Stimulated activated CD8-positive, alpha-beta memory T cell treated with anti-CD3 and anti-CD28 coated beads, Interleukin-12 subunit alpha, Interleukin-12 subunit beta, amount 100 ng/mL, for 1 hour (primary cell): ENCODE measurements at places on chromosomes 13 and 19.

- DNase-seq, result peak; percentile 36
Observed at GRCh38 chr19:45667620-45668341, at the start of gene GIPR. Gene GIPR (plus strand): TSS chr19:45668221. CDS start chr19:45669521, 1,300 bp downstream.

GRCh38 chr13:102707467-102707866 lies 12.6 kb upstream of the METTL21C start:
- no peak for DNase-seq

DNA sequence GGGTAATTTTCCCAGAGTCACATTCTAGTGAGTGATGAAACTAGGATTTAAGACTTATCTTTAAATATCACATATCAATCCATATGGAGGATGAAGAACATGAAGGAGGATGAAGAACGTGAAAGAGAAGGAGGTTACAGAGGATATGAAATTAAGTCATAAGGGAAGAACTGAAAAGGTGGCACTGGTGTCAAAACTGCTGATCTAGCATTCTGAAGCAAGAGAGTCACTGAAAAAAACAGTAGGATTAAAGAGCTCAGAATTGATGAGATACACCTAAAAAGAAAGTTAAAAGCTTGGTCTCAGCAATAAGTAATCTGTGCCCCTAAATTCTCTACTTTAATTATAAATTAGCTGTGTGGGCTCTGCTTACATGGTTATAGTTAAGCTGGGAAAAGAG lies 156.5 kb downstream of the KCTD12 start:
- no peak for DNase-seq

DNA sequence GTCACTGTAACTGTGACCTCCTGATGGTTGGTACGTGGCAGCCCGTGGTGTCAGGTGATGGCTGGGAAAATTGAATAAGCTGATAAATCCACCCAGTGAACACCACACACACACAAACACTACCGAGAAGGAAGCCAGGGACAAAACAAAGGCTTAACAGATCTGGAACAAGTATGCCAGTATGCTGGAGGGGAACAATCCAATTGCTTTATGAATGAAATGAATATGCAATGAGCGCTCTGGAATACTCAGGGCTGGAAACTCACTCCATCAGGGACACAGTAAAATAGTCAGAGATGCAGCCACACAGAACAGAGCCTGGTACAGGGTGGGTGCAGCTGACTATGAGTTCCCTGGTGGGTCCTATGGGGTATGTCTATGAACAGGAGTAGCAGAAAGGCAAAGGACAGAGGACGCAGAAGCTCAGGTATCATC lies 16.7 kb downstream of the TMTC4 start:
- DNase-seq, result no peak

GRCh38 chr13:52345048-52345447 lies 60.9 kb downstream of the THSD1 start:
- no peak for DNase-seq

- peak; percentile 12 for DNase-seq
Observed at GRCh38 chr19:8017808-8018207, 12.4 kb upstream of the ELAVL1 start.

DNA sequence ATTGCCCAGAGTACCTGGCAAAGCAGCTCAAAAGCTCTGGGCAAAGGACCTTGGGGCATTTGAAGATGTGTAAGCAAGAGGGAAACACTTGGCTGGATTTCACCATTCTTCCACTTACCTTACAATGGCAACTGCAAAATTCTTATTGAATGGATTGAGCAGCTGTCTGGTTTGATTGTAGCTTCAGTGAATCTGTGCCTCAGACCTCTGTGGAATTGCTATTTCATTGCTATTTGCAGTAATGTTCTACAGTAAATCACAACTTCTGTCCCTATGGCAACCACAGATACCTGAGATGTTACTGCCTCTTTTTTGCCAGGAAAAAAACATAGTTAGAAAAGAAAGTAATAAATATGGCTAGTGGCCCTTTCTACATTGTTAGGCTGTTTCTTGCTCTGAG lies 519.5 kb downstream of the SUCLA2 start:
- no peak for DNase-seq

DNA sequence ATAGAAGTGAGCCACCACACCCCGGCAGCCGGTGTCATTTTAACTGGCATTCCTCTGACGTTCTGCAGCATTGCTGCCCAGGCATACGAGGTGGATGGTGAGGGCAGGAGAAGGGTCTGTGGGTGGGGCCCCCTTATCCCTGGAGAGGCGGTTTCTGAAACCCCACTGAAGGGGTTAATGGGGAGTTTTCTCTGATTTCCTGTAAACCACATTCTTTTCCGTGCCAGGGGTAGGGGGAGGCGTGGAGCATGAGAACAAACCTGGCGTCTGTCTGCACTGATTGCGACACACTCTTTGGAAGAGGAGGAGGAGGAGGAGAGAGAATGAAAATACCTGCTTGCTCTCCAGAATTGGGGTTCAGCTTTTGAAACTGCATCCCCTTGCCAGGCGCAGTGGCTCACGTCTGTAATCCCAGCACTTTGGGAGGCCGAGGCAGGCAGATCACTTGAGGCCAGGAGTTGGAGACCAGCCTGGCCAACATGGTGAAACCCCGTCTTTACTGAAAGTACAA lies 2.7 kb upstream of the C3 start:
- DNase-seq, result no peak

DNA sequence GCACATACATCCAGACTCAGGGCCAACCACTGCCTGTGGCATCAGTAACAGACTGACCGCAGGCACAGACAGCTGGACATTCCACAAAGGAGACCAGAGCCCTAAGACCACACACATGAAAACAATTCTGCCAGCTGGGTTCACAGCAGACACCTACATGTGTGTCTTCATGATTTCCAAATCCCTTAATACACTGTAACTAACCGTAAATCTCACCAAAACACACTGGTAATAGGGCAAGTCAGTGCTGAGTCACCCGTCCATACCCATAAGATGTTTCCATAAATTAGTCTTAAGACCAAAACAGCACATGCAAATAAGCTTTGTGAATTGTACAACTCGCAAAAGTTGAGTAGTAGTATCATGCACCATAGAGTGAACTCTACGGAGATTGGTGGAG lies 65.4 kb downstream of the TUBGCP3 start:
- DNase-seq, result no peak

DNA sequence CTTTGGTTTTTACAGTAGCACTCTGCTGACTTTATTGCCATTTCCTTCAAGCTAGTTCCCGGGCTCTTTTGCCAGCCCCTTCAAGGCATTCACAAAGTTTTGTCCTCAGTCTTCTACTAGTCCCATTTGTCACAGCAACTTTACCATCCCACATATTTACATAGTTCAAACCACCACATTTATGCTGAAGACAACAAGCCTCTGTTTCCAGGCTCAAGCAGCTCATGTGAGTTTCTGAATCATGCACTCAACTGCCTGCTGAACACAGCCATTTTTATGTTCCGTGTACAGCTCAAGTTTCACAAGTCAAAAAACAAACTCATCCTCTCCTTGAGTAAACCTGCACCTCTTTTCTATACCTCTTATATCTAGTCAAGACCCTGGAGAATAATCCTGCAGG lies 977.0 kb upstream of the SLC10A2 start:
- DNase-seq, result no peak

- no peak for DNase-seq
Observed at GRCh38 chr13:88651531-88651930, 980.4 kb downstream of the SLITRK5 start.

- no peak for DNase-seq
Observed at GRCh38 chr19:3178973-3179738, 587 bp downstream of the S1PR4 start.

GRCh38 chr13:88761145-88761544 lies 1090.0 kb downstream of the SLITRK5 start:
- no peak for DNase-seq

GRCh38 chr13:77291774-77292173 lies 35.1 kb downstream of the MYCBP2 start:
- DNase-seq, result no peak

DNA sequence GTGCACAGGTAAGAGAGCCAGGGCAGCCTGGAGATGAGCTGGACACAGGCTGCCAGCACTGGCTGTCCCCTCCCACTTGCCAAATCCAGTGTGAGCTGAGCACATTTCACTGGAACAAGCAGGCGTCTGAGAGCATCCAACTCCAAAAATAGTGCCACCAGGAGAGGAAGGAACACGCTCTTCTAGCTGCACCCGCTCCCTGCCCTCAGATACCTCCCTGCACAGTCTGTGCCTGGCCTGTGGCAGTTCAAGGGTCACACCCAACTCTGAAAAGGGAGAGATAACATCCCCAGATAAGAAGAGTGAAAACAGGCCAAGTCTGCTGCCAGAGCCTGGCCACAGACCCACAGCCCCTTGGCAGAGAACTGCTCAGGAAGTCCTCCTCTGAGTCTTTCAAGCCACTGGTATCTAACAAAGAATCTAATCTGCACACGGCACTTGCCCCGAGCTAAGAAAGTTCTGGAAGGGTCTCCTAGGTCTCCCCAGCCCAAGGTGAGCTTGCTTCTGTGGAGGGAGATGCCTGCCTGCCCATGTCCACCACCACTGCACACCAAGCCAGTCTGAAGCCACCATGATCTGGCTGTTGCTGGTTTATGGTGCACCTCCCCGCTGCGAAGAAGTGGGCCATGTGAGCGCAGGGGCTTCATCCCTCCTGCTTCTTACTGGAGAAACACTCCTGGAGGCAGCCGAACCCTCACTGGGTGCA lies 14.7 kb downstream of the ELL start:
- DNase-seq, result no peak

DNA sequence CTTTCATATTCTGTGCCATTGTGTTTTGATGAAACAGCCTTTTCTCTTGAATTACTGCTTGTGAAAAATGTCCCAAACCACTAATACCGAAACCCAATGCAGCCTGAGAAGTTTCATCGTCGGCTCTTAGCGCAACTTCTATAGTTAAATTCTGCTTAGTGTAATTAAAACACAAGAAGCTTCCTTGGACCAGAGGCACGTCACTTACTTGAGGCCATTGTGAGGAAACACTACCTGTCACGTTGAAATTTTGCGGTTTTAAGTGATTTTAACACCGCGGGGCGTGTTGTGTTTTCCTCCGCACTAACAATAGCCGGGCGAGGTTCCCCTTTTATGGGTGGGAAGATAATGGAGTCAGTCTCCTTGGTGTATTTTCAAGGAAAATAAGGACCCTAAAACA lies 70.9 kb downstream of the GGACT start:
- DNase-seq, result no peak

DNA sequence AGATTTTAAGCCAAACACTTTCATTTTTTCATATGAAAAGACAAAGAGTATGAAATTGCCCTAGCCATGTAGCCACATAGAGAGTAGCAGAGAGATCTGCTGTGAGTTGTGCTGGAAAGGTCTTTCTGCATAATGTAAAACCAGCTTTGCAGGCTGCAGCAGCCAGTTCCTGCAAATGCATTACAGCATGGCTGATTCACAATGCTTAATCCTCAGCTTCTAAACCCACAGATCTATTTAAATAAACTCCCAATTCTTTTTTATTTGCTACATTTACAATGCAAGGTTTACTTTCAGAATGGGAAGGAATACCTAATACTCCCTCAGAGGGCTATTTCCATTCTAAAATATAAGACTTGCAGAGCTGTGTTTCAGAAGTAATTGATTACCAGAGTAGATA lies 185.6 kb upstream of the STARD13 start:
- no peak for DNase-seq

- DNase-seq, result no peak
Observed at GRCh38 chr19:37990362-37990761, 83.4 kb downstream of the SIPA1L3 start.

DNA sequence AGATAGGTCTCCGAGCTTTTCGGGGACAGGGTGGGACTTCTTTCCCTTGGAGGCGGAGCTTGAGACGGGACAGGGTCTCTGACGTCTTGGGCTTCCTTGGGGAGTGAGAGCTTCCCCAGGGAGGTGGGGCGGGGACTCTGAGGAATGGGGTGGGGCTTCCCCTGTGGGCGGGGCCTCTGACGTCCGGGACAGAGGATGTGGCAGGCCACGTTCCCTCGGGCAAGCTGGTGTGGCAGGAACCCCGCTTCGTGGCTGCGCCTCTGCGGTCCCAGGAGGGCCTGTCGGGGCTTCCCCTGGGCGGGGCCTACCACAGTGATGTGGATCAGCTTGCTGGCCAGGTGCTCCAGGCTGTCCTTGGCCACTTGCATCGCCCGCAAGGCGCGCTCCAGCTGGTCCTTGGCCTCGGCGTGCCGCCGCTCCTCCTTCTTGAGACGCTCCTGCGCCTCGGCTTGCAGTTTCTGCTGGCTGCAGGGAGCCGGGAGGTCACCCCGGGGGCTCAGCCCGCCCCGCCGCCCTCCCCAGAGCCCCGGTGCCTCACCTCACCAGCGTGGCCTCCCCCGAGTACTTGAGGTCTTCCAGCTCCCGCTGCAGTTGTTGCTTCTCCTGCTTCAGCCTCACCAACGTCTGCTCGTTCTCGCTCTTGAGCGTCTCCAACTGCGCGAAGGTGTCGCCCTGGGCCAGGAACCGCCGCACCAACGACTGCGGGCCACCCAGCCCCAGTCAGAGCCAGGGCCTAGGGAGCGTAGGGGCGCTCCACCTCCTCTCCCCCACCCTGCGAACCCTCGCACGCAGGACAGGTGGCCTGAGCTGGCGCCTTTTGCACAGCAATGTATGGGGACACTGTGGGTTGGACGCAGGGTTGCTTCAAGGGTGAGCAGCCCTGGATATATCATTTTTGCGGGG lies 3.3 kb upstream of the RGL3 start:
- peak; percentile 31 for DNase-seq

- no peak for DNase-seq
Observed at GRCh38 chr13:99911965-99912566, 59.5 kb downstream of the ZIC5 start.

GRCh38 chr19:57071444-57071843 lies 48.3 kb upstream of the USP29 start:
- DNase-seq, result no peak

DNA sequence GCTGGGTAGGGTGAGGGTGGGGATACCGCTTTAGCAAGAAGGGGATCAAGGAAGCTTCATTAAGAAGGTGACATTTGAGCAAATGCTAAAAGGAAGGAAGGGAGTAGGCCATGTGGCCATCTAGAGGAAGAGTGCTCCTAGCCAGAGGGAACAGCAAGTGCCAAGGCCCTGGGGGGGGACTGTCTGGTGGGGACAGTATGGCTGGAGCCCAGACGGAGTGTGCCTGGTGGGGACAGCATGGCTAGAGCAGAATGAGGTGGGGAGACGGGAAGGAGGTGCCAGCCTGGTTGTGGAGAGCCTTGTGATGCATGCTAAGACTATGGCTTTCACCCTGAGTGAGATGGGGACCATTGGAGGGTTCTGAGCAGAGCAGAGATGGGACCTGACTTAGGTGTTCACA lies 2.1 kb upstream of the TGFB1 start:
- DNase-seq, result no peak

DNA sequence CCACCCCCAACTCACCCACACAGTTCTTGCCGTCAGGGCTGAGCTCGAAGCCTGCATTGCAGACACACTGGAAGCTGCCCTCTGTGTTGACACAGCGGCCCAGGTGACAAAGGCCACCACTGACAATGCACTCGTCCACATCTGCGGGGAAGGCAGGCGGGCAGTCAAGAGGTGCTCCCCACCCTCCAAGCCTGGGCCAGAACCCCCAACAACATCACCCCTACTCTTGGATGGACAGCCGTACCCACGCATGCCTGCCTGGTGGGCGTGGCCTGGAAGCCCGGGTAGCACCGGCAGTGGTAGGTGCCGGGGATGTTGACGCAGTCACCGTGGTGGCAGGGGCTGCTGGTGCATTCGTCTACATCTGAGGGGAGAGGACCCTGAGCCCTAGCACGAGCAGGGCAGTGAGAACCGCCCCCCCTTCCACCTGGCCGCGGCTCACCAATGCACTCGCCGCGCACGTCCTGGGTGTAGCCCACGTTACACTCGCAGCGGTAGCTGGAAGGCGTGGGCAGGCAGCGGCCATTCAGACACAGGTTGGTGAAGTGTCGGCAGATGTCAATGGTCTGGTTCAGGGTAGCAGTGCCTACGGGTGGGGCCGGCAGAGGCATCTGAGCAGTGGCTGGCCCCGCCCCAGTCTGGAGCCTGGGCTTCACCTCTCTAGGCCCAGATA lies 13.3 kb downstream of the FBN3 start:
- no peak for DNase-seq

- no peak for DNase-seq
Observed at GRCh38 chr19:1567848-1568227, 287 bp downstream of the MEX3D start.
